ENCODE measurements at places on chromosomes 13 and 19.
A peak's percentile ranks its signal among the peaks of the same experiment; 100 is the strongest.

- no peaks in the 10 kb centered on the region for H3K27me3 ChIP-seq
- H3K27ac ChIP-seq = peak overlapping the region; percentile 54
- no peak for DNase-seq
- peaks cover 11% of the 10 kb centered on the region for H3K36me3 ChIP-seq
Measured at GRCh38 chr13:40987606-40988280, 31.4 kb downstream of the ELF1 start.

DNA sequence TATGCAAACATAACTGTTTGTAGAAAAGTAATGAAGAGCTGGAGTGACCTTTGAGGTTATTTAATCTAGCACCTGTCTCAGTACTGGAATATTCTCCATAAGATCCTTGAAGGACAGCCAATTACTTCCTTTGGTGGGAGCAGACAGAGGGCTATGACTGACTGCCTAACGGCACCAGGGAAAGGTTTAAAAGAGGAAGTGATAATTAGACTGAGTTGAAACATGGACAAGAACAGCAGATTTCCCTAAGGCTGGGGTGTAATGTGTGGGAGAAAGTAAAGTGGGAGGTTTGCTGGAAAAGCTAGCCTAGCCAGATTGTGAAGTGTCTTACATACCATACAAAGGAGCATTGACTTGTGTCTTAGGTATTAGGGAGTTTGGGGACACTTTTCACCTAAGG, 191.3 kb upstream of the PCDH9 start:
- H3K36me3 ChIP-seq = no peaks in the 10 kb centered on the region
- no peaks in the 10 kb centered on the region for H3K27me3 ChIP-seq
- no peak overlapping the region for H3K4me3 ChIP-seq
- H3K27ac ChIP-seq = no peak overlapping the region
- DNase-seq = no peak

DNA sequence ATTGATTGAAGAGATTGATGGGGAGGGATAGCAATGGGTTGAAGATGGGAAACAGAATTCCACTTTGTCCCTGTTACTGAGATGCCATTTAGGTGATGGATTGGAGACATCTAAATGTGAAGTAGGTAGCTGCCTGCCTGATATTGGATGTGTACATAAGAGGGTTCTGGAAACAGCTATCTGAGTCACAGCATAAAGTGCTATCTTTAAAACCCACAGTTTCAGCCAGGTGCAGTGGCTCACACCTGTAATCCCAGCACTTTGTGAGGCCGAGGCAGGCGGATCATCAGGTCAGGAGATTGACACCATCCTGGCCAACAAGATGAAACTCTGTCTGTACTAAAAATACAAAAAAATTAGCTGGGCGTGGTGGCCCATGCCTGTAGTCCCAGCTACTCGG, 72.6 kb downstream of the DNAJC3 start:
- peak overlapping the region; percentile 4 for H3K27ac ChIP-seq
- peaks cover 7% of the 10 kb centered on the region for H3K36me3 ChIP-seq
- no peaks in the 10 kb centered on the region for H3K27me3 ChIP-seq
- H3K4me3 ChIP-seq = no peak overlapping the region
- DNase-seq = no peak

- no peak overlapping the region for H3K4me3 ChIP-seq
- peaks cover 18% of the 10 kb centered on the region for H3K36me3 ChIP-seq
- H3K27ac ChIP-seq = no peak overlapping the region
- H3K4me1 ChIP-seq = peaks cover 2% of the 10 kb centered on the region
- H3K27me3 ChIP-seq = no peaks in the 10 kb centered on the region
Measured at GRCh38 chr19:19105365-19106055, 32.8 kb downstream of the TMEM161A start.

DNA sequence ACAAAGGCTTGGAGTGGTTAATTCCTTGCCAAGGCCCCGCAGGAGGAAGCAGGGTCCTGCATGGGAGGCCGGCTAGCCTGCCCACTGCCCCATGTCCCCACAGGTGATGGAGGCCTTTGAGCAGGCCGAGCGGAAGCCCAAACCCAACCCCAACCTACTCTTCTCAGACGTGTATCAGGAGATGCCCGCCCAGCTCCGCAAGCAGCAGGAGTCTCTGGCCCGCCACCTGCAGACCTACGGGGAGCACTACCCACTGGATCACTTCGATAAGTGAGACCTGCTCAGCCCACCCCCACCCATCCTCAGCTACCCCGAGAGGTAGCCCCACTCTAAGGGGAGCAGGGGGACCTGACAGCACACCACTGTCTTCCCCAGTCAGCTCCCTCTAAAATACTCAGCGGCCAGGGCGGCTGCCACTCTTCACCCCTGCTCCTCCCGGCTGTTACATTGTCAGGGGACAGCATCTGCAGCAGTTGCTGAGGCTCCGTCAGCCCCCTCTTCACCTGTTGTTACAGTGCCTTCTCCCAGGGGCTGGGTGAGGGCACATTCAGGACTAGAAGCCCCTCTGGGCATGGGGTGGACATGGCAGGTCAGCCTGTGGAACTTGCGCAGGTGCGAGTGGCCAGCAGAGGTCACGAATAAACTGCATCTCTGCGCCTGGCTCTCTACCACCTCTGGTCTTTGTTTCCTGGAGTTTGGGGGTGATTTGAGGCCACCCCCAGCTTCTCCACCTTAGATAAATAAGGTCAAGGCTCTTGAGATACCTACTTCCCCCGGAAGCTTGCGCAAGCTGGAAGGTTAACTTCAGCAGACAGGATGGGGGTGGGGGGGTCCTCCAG, 2.6 kb downstream of the B3GNT8 start:
- peaks cover 34% of the 10 kb centered on the region for H3K36me3 ChIP-seq
- no peaks in the 10 kb centered on the region for H3K27me3 ChIP-seq
- H3K27ac ChIP-seq = no peak overlapping the region
- no peak overlapping the region for H3K4me3 ChIP-seq
- no peak for DNase-seq

DNA sequence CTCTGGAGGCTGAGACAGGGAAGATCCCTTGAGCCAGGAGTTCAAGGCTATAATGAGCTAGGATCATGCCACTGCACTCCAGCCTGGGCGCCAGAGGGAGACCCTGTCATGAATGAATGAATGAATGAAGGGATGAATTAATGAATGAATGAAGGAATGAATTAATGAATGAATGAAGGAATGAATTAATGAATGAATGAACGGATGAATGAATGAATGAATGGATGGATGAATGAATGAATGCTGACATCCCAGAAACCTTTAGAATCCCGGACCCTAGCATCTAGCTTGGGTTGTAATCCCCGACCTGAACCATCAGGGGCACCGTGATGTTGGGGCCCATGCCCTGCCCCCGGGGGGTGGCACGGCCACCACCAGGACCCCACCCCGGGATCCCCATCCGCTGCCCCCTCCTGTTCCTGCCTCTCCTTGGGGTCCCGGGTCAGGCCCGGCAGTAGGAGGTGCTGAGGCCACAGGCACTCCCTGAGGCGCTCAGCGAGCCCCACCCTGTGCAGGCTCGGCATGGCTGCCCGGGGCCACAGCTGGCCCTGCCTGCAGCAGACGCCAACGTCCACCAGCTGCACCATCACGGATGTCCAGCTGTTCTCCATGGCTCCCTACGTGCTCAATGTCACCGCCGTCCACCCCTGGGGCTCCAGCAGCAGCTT, 3.4 kb downstream of the EBI3 start:
- H3K27ac ChIP-seq = no peak overlapping the region
- no peaks in the 10 kb centered on the region for H3K36me3 ChIP-seq
- H3K27me3 ChIP-seq = peaks cover 14% of the 10 kb centered on the region

DNA sequence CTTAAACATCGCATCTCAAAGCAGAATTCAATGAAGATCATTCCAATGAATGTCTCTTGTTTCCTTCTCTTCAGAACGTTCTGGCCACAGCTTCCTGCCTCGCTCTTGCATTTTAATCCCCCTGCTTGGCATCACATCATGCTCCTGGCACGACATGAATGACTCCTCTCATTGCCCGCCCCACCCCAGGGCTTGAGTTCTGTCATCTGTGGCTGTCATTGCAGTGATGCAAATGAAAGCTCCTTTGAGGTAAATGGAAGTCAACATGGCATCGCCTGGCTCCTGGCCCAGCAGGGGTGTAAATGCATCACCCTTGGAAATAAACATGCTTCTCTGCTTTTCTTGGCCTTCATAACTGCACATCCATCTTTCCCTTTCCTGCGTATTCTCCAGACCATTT, 48.6 kb downstream of the SCEL start:
- H3K4me3 ChIP-seq = no peak overlapping the region
- DNase-seq = no peak
- H3K36me3 ChIP-seq = no peaks in the 10 kb centered on the region
- H3K4me1 ChIP-seq = no peaks in the 10 kb centered on the region
- no peak overlapping the region for H3K27ac ChIP-seq

- no peaks in the 10 kb centered on the region for H3K27me3 ChIP-seq
- DNase-seq = no peak
- peaks cover 20% of the 10 kb centered on the region for H3K36me3 ChIP-seq
- peaks cover under 1% of the 10 kb centered on the region for H3K4me1 ChIP-seq
Measured at GRCh38 chr19:5782945-5783919, 1.3 kb downstream of the PRR22 start.

DNA sequence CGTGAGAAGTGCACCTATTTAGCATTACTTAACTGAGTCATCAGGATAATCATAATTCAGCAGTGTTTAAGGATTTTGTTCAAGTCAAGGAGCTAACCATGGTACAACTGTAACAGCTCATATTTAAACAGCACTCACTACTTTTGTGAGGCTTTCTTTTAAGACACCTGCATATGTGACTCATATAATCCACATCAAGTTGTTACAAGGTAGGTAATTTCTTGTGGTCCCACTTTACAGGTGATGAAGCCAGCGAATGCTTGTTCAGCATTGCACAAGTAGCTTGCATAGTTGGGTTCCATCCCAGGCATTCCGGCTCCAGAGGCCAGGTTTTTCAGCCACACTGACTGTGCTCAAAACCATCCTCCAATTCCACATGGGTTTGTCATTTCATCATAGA, 569.2 kb downstream of the MYO16 start:
- DNase-seq = no peak
- no peak overlapping the region for H3K27ac ChIP-seq
- no peaks in the 10 kb centered on the region for H3K36me3 ChIP-seq
- no peaks in the 10 kb centered on the region for H3K4me1 ChIP-seq
- no peaks in the 10 kb centered on the region for H3K27me3 ChIP-seq

DNA sequence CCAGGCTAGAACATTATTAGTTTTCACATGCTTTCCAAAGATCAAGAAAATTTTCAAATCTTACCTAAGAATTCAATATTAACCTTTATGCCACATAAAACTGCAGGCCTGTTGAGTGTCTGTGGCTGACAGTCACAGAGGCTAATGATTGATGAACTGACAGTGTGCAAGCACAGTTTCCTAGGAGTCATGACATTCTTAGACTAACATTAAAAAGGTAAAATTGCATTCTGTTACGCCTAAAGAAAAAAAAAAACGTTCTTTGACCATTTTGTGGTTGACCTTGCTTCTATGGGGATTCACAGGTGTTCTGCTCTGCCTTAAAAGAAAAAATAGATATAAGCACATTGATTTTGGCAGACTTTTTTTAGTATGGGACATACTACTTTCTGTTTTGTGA, 1776.2 kb downstream of the PCDH9 start:
- no peaks in the 10 kb centered on the region for H3K4me1 ChIP-seq
- DNase-seq = no peak
- H3K36me3 ChIP-seq = no peaks in the 10 kb centered on the region
- H3K4me3 ChIP-seq = no peak overlapping the region

- H3K36me3 ChIP-seq = no peaks in the 10 kb centered on the region
- no peak overlapping the region for H3K4me3 ChIP-seq
- H3K27ac ChIP-seq = no peak overlapping the region
- DNase-seq = no peak
- H3K27me3 ChIP-seq = no peaks in the 10 kb centered on the region
Measured at GRCh38 chr13:66098931-66099628, 1131.1 kb downstream of the PCDH9 start.

DNA sequence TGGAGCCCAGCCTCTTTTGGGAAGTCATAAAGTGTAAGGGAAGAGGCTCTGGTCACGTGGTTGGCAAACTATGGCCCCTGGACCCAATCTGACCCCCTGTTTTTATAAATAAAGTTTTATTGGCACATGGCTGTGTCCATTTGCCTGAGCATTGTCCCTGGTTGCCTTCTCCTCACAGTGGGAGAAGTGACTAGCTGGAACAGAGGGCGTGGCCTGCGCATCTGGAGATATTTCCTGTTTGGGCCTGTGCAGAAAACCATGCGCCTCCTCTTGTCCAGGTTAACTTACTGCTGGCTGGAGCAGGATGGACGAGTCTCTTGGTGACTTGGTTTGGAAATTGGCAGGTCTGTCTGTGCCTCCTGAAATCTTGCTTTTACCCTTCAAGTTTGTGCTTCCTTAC, 48.3 kb downstream of the KDM4B start:
- peaks cover 4% of the 10 kb centered on the region for H3K36me3 ChIP-seq
- H3K27me3 ChIP-seq = no peaks in the 10 kb centered on the region
- no peak overlapping the region for H3K27ac ChIP-seq
- H3K4me3 ChIP-seq = no peak overlapping the region

DNA sequence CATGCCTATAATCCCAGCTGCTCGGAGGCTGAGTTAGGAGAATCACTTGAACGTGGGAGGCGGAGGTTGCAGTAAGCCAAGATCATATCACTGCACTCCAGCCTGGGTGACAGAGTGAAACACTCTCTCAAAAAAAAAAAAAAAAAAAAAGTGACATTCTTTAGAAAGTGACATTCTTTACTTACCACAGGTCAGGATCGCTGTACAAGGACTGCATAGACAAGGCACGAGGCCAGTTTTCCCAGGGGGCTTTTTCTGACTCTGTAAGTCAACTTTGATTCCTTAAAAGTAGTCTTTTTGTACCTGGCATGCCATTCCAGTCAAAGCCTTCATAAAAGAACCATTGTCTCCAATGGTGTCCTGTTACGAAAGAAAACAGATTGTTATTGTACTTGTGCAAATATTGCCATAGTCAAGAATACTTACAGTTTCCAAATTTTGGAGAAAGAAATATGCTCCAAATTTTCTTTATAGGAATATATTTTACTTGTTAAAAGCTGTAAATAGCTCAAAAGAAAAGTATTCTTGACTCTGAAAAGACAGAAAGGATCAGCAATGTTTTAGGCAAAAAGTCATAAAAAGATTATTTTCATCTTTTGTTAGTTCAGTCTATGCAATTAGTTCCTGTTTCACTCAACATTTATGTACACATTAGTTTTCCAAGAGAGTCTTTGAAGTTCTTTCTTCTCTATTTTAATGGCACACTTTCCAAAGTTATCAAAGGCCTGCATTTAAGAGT, 39.3 kb downstream of the CEACAM1 start:
- H3K4me3 ChIP-seq = no peak overlapping the region
- DNase-seq = no peak
- H3K36me3 ChIP-seq = no peaks in the 10 kb centered on the region
- no peaks in the 10 kb centered on the region for H3K27me3 ChIP-seq
- no peak overlapping the region for H3K27ac ChIP-seq
- H3K4me1 ChIP-seq = no peaks in the 10 kb centered on the region

DNA sequence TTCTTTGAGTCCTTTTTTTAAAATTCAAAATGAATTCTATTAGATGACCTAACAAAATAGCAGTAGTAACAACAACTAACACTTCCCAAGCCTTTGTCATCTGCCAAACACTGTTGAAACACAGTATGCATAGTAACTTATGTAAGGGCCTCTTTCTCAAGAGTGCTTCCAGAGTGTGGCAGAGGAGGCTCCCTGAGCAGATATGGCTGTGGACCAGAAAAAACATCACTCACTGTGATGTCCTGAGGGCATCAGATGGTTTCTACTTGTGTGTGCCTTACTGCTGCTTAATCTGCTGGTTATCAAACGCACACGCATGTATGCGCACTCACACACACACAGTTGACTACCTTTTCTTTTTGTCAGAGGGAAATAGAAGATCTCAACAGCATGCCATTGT, 110.8 kb downstream of the DLEU7 start:
- peaks cover 10% of the 10 kb centered on the region for H3K27me3 ChIP-seq
- H3K4me3 ChIP-seq = no peak overlapping the region
- H3K36me3 ChIP-seq = no peaks in the 10 kb centered on the region
- no peak overlapping the region for H3K27ac ChIP-seq
- H3K4me1 ChIP-seq = peaks cover 7% of the 10 kb centered on the region
- no peak for DNase-seq
